ENCODE measurements at places on chromosomes 4 and X. TPM values are rescaled to one million over a fixed set of nuclear protein-coding genes. Genes with fewer than 3 reads are reported as not detected.

DNA sequence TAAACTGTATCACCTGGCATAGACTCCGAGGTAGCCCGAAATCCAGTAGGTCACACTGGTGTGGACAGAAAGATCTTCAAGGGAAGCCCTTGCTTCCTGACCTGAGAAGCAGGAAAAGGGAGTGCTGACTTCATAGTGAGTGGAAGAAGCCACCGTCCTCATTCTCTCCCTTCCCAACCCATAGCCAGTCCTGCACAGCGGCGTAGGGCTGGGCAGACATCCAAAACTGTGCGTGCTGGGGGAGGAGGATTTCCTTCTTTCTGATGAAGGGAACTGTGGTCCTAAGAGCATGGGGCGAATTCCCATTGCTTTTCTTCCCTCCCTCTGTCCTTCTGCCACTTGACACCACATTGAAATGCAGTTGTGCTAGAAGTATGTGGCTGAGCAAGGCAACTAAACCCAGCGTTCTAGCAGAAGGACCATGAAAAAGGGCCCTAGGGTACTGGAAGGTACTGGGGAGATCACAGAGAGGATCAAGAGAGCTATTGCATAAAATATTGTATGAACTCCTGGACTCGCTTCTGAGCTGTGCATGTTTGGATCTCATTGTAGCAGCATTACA is 66.9 kb downstream of the STOX2 start:
- peak; percentile 46 for DNase-seq

DNA sequence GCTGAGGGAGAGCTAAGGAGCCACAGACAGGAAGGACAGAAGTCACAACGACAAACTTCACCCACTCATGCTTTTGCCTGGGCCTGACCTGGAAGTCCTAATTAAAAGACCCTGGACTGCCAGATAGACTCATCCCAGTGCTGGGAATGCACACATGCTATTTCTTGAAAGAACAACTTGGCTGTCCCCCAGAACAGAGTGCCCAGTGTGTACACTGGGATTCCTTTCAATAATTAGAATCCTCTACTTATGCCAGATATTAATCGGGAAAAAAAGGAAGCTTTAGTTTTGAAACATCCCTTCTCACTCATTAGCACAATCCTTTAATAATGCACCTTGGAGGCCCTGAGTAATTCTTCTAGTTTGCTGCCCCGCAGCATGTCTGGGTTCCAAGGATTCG is 3.4 kb downstream of the HOPX start:
- no peak for DNase-seq

Gene CSN1S1
- not detected for polyA plus RNA-seq

GRCh38 chr4:184591070-184591677 is 58.1 kb downstream of the CASP3 start:
- DNase-seq = no peak

- no peak for DNase-seq
Observed at GRCh38 chrX:104742355-104742754, 176.4 kb downstream of the IL1RAPL2 start.

Gene FAM199X
- 8.4 TPM for polyA plus RNA-seq

DNA sequence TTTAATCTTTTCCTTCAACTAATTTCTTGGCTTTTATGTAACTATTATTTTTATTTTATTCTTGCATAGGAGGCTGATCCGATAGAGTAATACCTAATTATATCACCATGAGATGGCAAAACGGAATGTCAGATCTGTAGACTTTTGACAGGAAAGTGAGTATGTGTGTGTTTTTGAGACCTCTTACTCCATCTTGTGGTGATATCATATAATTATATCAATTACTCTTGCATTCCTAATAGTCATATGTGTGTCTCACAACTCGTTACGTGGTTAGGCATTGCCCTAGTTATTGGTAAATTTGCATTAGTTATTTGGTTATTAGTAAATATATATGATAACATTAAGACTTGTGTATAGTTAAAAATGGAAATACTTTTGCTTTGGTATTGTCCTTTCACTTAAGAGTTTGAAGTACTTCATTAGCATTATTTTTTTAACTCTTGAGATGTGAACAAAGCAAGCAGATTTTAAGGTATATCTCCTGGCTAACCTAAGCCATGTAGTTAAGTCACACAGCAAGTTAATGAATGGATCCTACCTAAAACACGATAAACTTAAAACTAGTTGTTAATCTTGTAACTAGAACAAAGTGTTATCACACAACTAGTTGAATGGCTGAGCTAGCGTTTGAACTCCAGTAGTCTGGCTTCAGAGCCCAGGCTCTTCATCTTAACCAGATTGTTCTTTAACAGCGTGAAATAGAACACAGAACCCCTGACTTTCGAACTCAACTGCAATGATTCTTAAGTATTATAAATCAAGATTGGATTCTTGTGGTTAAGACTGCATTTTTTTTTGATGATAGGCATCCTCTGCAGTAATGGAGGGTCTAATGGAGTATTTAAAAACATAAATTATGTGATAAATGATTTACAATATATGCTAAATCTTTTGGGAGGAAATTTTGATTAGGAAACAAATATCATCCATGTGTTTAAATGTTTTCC is 67.1 kb downstream of the PGRMC2 start:
- DNase-seq = peak; percentile 32

DNA sequence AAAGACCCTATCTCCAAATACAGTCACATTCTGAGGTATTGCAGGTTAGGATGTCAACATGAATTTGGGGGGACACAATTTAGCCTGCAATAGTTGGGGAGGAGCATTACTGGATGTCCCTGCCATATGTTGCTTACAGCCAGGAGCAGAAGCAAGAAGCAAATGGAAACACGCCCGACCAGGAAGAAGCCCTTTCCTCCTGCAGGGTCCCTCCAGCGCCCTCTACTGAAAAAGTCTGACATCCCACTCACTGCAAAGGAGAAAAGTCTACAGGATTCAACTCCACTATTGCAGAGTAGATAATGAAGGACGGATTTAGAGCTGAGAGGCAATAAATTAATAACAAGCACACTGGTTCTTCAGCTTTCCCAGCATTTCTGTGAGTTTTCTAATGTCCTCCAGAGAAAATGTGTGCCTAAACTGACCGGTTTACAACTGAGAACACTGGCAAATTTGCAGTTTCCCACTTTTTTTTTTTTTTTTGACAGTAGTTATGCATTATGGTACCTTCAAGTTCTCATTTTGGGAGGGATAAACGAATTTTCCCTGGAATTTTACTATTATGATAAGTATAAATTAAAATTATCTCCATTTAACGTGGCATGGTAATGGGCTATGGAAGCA is 31.7 kb downstream of the COQ2 start:
- DNase-seq = peak; percentile 12

Gene UGT2B17
- polyA plus RNA-seq = not detected

Gene CT45A3
- 0.42 TPM for polyA plus RNA-seq

DNA sequence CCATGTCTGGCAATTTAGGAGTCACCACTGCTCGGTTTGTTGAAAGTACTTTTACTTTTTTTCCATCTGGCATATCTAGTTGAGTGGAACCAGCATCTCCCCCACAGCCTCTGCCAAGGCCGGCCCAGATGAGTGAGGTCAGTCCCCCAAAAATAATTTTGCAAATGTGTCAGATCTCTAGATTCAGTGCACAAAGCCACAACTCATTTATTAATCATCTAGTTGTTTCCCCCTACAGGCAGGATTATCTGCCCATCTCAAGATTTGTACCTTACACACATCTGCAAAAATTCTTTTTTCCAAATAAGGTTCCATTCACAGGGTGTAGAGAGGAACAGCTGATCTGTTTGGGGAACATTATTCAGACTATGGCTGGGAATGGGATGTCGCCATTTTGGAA is 174.0 kb upstream of the MXRA5 start:
- no peak for DNase-seq

DNA sequence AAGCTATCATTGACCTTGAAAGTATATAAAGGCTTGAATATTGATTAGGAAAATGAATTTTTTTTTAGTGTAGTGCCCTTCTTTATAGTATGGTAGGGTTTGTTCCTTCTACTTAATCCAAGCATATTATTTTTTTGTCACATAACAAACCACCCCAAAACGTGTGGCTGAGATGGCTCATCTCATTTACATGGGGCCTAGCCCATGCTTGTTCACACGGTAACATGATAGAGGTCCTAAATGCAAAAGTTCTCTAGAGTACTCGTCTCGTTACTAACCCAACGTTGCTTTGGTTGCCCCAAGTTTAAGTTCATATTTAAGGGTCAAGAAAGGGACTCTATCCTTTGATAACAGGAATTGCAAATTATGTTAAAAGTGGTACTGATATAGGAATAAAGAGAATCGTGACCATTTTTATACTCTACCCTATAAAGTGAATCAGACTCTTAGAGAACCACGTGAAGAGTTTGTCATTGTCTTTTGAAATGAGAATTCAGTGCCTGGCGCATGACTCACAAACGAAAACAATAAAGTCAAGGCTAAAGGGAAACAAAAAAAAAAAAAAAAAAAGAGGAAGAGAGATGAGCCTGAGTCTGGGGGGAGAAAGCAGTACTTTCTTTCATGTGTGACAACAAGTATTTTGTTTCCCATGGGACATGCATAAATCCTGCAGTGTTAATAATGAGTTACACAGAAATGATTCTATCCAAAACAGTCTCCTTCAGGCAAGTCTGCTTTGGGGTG is 402.8 kb upstream of the NWD2 start:
- DNase-seq = no peak

Gene CABS1
- polyA plus RNA-seq = not detected

Gene C4orf54
- 0.19 TPM for polyA plus RNA-seq

DNA sequence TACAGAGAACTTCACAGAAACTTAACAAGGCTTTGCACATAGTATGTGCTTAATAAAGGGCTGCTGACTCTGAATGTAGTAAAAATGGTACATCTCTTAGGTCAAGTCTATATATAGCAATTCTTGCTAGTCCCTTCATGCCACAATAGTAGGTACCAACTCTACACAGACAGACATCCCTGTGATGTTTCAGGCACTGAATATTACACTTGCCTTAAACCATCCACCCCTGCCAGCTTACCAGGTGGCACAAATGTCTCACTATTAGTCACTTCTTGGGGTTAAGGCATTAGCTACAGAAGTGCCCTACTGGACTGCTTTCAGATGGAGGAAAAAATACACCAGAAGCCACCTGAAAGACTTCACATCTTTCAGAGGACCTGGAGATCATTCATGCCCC is 86.3 kb upstream of the CITED1 start:
- no peak for DNase-seq

DNA sequence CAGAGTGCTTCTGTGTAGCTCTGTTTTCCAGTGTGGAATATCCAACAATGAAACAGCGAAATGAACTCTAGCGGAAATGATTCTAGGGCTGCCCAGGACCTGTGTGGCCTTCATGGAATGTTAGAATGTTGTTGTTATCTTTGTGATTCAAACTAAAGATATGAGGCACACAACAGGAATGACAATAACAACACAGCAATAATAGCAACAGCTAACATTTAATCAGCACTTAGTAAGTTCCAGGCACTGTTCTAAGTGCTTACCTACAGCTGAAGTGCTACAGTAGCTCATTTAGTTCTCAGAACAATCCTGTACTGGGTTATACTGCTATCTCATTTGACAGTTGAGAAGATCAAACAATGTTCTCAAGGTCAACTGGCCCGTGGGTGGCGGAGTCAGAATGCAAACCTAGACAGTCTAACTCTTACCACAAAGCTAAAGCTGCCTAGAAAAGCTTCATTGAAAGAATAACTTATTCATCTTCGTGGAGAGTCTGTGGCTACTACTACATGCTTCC is 63.7 kb downstream of the MAML3 start:
- no peak for DNase-seq

GRCh38 chr4:155530290-155530689 is 136.4 kb upstream of the GUCY1A1 start:
- no peak for DNase-seq

DNA sequence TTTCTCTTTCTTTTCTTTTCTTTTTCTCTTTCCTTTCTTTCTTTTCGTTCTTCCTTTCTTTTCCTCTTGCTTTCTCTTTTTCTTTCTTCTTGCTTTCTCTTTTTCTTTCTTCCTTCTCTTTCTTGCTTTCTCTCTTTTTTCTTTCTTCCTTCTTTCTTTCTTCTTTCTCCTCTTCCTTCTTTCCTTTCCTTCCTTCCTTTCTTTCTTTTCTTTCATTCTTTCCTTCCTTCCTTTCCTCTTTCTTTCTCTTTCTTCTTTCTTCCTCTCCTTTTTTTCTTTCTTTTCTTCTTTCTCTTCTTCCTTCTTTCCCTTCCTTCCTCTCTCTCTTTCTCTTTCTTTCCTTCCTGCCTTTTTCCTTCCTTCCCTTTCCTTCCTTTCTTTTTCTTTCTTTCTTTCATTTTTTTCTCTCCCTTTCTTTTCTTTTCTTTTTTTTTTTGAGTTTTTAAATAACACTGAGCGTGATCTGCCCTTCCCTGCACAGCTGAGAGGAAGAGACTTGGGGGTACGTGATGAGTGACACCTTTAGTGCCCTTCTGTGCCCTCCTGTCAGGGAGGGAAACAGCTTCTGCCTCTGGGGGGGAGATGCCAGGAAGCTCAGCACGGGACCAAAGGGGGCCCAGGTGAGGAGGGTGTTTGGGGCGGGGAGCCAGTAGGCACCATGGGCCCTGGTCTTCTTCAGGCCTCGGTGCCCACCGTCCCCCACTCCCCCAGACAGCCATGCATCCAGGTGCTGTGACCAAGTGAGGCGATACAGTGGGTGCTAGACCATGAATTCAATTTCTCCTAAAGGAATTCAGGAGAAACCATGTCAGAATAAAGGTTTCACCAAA is 36.6 kb upstream of the CDKN2AIP start:
- DNase-seq = no peak

Gene AMTN
- polyA plus RNA-seq = not detected

DNA sequence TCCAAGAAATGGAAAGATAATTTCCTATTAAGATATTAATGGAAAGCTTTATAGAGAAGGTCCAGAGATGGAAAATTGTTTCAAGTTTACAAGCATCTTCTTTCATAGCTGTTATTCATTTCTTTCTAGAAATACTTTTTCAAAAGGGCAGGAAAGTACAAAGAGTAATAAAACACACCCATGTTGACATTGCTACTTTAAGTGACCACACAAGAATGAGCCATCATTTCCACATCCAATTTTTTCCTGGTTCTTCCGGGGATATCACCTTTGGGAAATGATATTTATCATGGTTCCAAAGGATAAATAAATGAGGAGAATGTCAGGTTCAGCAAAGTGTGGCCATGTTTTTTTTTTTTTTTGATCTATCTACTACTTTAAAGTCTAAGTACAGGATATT is 4.5 kb downstream of the GLRA2 start:
- DNase-seq = no peak

Gene TLR3
- 0.36 TPM for polyA plus RNA-seq

GRCh38 chrX:124530803-124531202 is 184.4 kb downstream of the SH2D1A start:
- DNase-seq = peak; percentile 6

- peak; percentile 18 for DNase-seq
Observed at GRCh38 chr4:6548201-6548881, 26.6 kb upstream of the MAN2B2 start.

GRCh38 chrX:84144281-84144680 is 43.7 kb downstream of the RPS6KA6 start:
- DNase-seq = no peak

GRCh38 chrX:70338290-70338689 is 48.4 kb downstream of the KIF4A start:
- no peak for DNase-seq

Gene KLB
- polyA plus RNA-seq = not detected

GRCh38 chrX:49312176-49312575 is 8.7 kb downstream of the GAGE10 start:
- DNase-seq = no peak

Gene TMPRSS11B
- not detected for polyA plus RNA-seq

- no peak for DNase-seq
Observed at GRCh38 chrX:26778320-26778888, 562.4 kb downstream of the MAGEB5 start.

Gene DSPP
- polyA plus RNA-seq = not detected

Gene IL1RAPL1
- 0.68 TPM for polyA plus RNA-seq

Data from brain (organoid and tissue), 16 donors.